ENCODE measurements at places on chromosomes 7 and 10. TPM values are rescaled to one million over a fixed set of nuclear protein-coding genes. Genes with fewer than 3 reads are reported as not detected.

- DNase-seq: no peak
Measured at GRCh38 chr7:99196536-99197258, 11.2 kb downstream of the KPNA7 start.

DNA sequence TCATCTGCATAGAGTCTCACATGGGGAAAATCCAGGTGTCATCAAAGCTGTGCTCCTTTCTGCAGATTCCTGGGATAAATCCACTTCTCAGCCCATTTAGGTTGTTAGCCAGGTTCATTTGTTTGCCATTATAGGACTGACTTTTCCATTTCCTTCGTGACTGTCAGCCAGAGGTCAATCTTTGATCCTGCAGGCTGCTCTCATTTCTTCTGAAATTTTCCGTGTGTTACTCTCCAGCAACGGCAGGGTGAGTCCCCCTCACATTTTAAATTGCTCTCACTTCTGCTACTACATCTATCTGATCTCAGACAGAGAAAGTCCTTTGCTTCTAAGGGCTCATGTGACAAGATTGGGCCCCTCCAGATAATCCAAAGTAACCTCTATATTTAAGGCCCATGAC, 150.7 kb upstream of the BET1 start:
- DNase-seq: no peak

DNA sequence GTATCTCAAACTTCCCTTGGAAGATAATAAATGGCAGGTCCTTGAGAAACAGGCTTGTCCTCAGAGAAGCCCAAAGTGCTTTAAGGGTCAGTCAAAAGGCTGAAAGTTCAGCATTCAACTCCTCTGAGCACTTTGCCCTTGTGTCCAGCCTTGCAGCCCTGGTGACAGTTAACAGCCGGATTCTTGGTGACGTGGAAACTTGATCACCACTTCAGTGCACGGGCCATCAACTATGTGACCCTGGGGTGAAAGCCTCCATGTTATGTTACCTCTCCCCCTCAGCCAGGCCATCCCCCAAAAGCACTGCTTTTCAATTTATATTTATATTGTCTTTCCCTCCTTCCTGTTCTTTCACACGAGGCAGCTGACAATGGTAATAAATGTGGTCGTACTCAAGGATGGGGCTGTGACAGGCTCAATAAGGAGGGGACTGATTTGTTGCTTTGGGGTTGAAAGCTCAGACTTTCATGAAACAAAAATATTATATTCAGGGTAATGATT, 164.0 kb upstream of the NRP1 start:
- no peak for DNase-seq

GRCh38 chr10:60808036-60808435, 29.8 kb downstream of the CDK1 start:
- no peak for DNase-seq

- DNase-seq: peak; percentile 92
Measured at GRCh38 chr7:112422842-112423496, 27.3 kb upstream of the IFRD1 start.

GRCh38 chr10:103932971-103933370, 15.0 kb upstream of the STN1 start:
- no peak for DNase-seq

GRCh38 chr10:15751046-15751445, 31.3 kb upstream of the ITGA8 start:
- DNase-seq: no peak

SLC39A12 gene
- total RNA-seq: not detected

Data from pancreas (tissue), 10 donors.